ENCODE measurements at places on chromosomes 1 and 21.

GRCh38 chr1:22709891-22710700, 543 bp upstream of the EPHB2 start:
- peak; percentile 63 for DNase-seq

- no peak for DNase-seq
Measured at GRCh38 chr1:30162565-30162964, 560.8 kb downstream of the MATN1 start.

GRCh38 chr1:234667600-234668576, 57.9 kb upstream of the IRF2BP2 start:
- DNase-seq: no peak

GRCh38 chr1:177219554-177220458, 49.0 kb downstream of the BRINP2 start:
- no peak for DNase-seq

DNA sequence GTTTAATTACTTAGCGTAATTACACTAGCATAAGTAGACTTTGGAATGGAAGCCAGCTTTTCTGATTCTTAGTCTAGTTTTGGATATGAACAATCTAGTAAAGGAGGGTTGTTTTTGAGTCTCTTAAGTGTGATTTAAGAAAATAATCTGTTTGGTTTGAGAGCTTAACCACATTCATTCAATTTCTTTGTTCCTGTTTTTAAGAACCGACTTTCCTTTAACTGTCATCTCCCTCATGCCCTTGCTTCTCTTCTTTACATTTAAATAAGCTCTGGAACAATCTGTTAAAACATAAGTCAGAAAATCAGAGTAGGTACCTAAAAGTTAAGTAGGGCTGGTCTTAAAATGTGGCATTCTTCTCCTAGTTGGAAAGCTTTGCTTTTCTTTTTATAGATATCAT, 27.7 kb downstream of the CDC42 start:
- no peak for DNase-seq

GRCh38 chr21:35020436-35020835, 28.7 kb downstream of the RUNX1 start:
- DNase-seq: no peak
